ENCODE measurements at places on chromosomes 2 and 18.

- DNase-seq = no peak
These were observed 300.6 kb downstream of the EIPR1 start for GRCh38 chr2:3076848-3077642.

DNA sequence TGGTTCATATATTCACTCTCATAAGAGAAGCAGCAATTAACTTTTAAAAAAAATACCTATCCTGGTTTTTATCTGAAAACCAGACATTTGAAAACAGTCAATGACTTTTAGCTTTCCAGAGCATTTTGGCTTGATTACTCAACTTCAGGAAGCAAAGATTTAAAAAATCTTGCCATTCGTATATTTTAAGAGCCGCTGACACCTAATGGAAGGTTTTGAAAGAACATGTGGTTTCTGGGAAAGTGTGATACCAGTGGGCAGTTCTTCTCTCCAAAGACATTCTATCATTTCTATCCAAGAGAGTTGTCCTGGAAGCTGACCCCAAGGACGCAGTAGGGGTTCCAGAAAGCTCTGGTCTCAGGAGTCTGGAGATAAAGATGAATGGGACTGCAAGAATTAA, 234.7 kb downstream of the TTC32 start:
- no peak for DNase-seq

- no peak for DNase-seq
These were observed 286.2 kb downstream of the TMX3 start for GRCh38 chr18:68428661-68429060.

GRCh38 chr2:2536416-2537056, 205.5 kb upstream of the MYT1L start:
- no peak for DNase-seq

DNA sequence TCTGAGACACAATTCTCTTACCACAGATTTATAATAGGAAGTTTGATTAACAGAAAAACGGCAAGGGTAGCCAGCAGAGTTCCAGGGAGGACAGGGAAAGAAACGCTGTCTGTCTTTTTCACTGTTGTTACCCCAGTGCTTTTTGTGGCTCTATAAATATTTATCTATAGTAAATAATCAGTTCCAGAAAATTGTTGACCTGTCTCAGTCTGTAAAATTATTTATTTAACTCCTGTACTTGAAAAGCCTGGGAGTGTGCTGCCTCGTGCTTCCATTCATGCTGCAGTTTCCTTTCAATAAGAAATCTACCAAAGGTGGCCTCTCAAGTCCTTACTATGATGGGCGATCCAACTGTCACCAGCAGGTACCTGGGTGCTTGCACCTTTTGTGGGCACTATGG, 102.9 kb downstream of the ETAA1 start:
- no peak for DNase-seq

All from cortex of kidney (tissue), 1 donor.